Activated CD4-positive, alpha-beta memory T cell treated with anti-CD3 and anti-CD28 coated beads for 36 hours (primary cell): ENCODE measurements at places on chromosomes 2 and 18. TPM values are rescaled to one million over a fixed set of nuclear protein-coding genes. Genes with fewer than 3 reads are reported as not detected.

GRCh38 chr18:5167831-5168230, 29.2 kb downstream of the AKAIN1 start:
- no peak for DNase-seq

Gene TTLL4
- 32.1 TPM for total RNA-seq

Gene HOXD3
- not detected for total RNA-seq

GRCh38 chr18:76522122-76522503, 27.1 kb upstream of the ZNF516 start:
- no peak for DNase-seq

Gene FEV
- total RNA-seq: not detected

DNA sequence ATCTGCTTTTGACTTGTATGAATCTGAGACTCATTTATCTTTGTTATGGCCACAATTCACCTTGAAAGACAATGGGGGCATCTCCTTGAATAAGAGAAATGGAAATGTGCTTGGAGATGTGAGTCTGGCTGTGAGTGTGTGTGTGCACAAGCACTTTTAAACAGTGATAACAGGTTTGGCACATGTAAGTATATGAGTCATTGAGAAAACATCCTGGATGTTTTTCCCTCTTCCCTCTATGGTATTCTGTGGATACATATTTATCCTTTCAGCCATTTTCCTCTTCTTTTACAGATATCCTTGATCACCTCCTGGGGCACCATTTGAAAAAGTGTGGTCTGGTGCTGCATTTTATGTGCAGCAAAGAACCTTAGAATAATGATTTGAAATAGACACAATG, 317.3 kb upstream of the THUMPD2 start:
- no peak for DNase-seq

Gene POLE4
- 54.6 TPM for total RNA-seq

GRCh38 chr2:160372585-160372984, 121.0 kb downstream of the RBMS1 start:
- DNase-seq: no peak
